ENCODE measurements at places on chromosomes 12 and 14.

GRCh38 chr12:70367258-70368141, 1.4 kb downstream of the KCNMB4 start:
- no peak for DNase-seq

- no peak for DNase-seq
These were observed 12.3 kb upstream of the SLC35E3 start for GRCh38 chr12:68733661-68734071.

- no peak for DNase-seq
These were observed 8.6 kb downstream of the CIPC start for GRCh38 chr14:77106666-77107065.

GRCh38 chr14:26811756-26812305, 214.0 kb upstream of the NOVA1 start:
- no peak for DNase-seq

DNA sequence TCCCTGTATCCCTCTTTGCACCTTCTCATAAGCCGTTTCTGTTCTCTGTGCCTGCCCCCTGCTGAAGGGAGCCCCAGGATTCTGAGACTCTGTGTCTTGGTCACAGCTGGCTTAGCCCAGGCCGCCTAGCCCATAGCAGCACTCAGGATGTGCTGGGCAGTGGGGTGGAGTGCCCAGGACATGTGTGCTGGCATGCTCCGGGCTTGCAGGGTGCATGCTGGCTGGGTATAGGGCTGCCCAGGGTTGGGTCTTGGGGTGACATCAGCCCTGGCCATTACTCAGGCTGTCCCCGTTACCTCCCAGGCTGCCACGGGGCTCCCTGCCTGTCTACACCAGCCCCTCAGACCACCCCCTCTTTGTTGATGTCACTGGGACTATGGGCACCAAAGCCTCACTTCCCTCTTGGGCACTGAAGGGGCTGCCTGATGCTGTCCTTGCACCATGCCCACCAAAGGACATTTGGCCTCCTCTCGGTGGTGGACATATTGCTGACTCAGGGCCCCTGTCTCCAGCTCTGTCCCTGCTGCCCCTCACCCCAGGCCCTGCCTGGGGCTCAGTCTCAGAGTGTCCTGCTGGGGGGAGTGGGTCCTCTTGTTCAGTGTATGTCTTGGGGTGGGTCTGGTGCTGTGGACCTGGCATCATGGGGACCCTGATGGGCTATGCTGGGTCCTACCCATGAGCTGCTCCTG, 2.4 kb downstream of the CEP170B start:
- no peak for DNase-seq

- DNase-seq, result no peak
These were observed 128.1 kb upstream of the MIS18BP1 start for GRCh38 chr14:45381091-45381490.

- no peak for DNase-seq
These were observed 184.6 kb upstream of the TMEM260 start for GRCh38 chr14:56394826-56395530.

- DNase-seq, result peak; percentile 64
These were observed at the start of gene ADSS1 for GRCh38 chr14:104723651-104724406. TSS of gene ADSS1 (plus strand) at chr14:104724229. CDS start at chr14:104724271, 42 bp downstream.

DNA sequence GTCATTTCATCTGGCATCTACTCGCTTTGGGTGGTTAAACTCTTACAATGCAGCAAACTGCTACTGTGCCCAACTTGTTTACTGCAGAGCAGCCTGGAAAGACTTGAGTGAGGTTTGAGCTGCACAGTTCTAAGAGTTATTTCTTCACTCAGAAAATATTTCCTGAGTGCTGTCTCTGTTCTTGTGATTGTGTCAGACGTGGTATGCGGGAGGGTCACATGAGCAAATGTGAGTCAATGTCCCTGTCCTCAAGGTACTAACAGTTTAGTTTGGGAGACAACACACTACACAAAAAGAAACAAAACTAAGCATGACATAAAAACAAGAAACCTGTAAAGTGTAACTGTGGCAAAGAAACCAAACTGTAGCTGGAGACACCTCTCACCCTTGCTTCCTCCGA, 32.4 kb downstream of the FLVCR2 start:
- no peak for DNase-seq

DNA sequence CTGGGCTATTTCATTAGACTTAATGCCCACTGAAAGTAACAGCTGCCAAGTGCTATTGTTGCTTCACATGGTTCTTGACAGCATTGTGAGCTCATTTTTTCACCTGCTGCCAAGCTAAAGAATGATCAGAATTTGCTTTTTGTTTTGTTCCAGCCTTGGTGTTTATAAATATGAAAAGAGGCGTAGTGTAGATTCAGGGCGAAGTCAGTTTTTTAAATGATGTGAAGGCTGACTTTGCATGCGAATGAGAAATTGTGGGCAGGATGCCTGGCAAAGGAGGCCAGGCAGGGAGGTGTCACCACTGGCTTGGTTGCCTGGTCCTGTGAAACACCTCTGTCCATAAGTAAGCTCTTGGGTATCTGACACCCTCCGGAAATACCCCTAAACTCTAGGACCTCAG, 93.3 kb upstream of the NAP1L1 start:
- no peak for DNase-seq

DNA sequence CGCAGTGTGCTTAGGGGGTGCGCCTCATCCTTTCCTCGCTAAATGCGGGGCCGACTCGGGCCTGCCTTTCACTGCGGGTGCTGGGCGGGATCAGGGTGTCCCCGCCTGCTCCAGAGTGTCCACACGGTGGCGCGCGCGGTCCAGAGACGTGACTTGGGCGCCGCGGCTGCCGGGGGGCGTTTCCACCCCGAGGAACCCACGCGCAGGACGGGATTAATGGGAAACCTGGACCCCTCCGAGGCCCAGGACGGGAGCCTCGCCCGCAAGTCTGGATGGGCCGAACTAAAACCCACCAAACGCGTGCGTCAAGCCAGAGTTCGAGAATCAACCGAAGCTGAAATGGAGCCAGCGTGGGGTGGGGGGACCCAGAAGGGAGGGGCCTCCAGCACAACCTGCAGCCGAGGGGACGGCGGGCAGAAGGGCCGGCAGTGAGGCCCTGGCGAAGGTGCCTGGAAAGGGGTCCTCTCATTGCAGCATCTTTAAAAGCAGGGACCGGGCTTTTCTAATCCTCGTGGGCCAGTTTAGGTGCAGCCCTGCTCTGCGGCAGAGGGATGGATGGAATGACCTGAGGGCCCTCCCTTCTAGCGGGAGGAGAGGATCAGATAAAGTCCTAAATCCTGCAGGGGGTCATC, 93.3 kb downstream of the NINJ2 start:
- peak; percentile 91 for DNase-seq

- DNase-seq, result no peak
These were observed 1753.6 kb upstream of the SEL1L start for GRCh38 chr14:83287300-83287699.

DNA sequence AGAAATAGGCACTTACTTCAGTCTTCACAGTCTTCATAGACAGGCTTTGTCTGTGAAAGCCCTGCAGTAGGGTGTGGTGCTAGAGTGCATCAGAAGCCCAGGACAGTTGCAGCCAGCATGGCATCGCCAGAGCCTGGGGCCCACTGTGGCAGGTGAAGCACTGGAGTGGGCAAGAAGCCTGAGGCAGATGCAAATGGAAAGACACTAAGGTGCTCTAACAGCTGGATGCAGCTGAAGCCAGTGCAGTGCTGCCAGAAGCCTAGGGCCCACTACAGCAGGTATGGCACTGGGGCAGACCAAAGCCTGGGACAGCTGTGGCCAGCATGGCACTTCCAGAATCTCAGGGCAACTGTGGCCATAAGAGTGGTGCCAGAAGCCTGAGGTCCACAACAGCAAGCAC, 358.6 kb downstream of the SYT1 start:
- no peak for DNase-seq

DNA sequence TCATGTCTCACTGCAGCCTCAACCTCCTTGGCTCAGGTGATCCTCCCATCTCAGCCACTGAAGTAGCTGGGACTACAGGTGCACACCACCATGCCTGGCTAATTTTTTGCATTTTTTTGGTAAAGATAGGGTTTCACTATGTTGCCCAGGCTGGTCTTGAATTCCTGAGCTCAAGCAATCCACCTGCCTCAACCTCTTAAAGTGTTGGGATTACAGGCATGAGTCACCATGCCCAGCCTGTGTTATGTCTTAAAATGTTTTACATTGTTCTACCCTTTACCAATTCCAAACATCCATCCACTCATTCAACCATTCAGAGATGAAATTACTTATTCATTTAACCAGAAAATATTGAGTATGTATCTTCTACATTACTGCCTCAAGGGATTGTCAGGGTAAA, 111.6 kb upstream of the BTG1 start:
- DNase-seq, result no peak

- no peak for DNase-seq
These were observed 171.8 kb upstream of the KRR1 start for GRCh38 chr12:75683220-75683619.

GRCh38 chr14:60775296-60775695, 40.7 kb downstream of the MNAT1 start:
- DNase-seq, result no peak

DNA sequence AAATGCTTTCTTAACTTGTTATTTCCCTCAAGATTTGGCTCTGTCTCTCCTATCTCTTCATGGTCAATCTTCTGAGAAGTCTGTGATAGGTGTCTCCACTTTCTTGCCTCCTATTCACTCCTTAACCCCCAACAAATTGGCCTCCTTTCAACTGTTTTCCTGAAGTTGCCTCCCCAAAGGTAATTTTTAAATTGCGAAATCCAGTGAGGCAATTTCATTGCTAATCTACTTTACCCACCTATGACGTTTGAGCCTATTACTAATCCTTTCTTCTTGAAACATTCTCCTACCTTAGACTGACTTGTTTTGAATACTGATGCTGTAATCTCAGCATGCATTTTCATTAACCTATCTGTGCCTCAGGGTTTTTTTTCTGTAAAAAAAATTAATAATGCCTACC, 6.0 kb upstream of the KCNH5 start:
- DNase-seq, result no peak

DNA sequence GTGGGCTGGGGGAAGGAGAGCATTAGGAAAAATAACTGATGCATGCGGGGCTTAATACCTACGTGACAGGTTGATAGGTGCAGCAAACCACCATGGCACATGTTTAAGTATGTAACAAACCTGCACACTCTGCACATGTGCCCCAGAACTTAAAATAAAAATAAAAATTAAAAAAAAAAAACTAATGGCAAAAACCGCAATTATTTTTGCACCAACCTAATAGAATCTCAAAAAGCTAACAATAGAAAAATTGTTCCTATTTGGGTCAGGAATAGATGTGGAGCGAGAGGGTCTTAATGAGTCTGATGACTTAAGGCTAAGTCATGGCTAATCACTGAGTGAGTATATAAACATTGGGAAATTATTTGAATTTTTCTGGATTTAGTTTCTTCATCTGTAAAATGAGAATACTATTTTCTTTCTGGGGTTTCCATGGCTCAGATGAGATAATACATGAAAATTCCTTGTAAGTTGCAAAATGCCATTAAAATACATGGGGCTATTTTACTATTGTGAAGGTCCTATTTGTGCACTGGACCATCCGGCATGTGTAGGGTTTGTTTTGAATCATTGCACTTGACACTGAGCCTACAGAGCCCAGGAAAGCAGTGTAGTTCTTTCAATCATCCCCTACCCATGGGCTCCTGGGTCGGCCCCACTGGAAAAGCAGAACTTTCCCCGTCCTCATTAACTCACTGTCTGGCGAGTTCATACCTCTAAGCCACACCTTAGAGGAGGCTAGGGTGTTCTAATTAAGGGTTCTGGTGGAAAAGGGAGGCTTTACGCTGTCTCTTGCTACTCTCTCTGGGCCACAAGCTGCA, 164.1 kb upstream of the NTF3 start:
- DNase-seq, result no peak

DNA sequence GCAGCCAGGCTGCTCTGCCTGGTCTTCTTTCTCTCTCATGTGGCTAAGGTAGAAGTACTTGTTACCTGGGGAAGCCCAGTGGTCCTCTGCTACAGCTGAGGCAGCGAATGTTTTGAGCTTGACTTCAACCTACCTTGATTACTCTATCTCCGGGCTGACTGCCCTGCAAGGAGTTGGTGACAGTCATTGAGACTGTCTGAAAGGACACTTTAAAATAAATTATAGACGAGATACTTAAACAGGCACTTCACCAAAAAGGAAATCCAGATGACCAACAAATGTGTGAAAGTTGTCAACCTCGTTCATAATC, 474 bp upstream of the CIT start:
- DNase-seq, result no peak

- DNase-seq, result no peak
These were observed 97.7 kb downstream of the SETD3 start for GRCh38 chr14:99382781-99383471.

DNA sequence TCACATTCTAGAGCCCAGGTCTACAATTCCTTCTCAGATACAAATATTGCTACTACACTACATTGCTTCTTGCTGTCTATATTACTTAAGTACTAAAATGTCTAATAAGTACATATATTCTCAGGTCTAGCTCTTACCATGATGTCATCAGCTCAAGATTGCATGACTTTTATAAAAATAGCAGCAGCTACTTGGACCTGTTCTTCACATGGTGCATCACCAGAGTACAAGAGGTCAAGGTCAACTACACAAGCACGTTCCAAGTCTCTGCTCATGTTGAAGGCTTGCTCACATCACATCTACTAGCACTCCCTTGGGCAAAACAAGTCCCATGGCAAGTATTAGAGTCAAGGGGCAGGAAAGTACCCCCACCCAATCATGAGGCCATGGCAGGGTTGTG, 465.6 kb downstream of the MED13L start:
- no peak for DNase-seq

GRCh38 chr12:116977465-116978380, 67.0 kb downstream of the FBXW8 start:
- DNase-seq, result no peak

DNA sequence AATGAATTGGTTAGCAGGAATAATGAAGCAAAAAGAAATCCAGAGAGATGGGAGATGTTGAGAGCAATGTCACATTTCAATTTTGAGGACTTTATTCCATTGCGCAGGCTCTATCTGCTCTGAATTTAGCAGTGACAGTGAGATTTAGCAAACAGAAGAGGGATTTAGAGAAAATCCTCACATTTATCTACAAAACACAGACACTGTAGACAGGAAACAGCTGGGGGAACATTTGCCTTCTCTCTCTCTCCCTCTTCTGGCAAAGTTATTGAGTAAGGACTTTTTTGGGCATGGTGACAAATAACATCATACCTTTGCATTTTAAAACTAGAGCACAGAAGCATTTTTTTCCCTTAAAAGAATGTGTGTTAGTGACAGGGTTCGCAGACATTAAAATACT, at the start of gene IGF1:
IGF1 (minus strand) TSS at position 158 of the 400 bp plus-strand sequence. CDS start 182 bp downstream, outside the sequence.
- DNase-seq, result no peak

Data from stimulated activated CD4-positive, alpha-beta T cell treated with anti-CD3 and anti-CD28 coated beads, Interleukin-2, amount 100 ng/mL, for 48 hours (primary cell).